ENCODE measurements at places on chromosomes 1 and 21.

GRCh38 chr1:118918230-118918939 lies 69.8 kb downstream of the TBX15 start:
- no peak for DNase-seq

GRCh38 chr1:186958520-186958919 lies 129.8 kb downstream of the PLA2G4A start:
- DNase-seq = no peak

- DNase-seq = no peak
Observed at GRCh38 chr1:53196017-53196484, 573 bp upstream of the CPT2 start.

GRCh38 chr1:100253552-100253951 lies 3.9 kb upstream of the DBT start:
- no peak for DNase-seq

DNA sequence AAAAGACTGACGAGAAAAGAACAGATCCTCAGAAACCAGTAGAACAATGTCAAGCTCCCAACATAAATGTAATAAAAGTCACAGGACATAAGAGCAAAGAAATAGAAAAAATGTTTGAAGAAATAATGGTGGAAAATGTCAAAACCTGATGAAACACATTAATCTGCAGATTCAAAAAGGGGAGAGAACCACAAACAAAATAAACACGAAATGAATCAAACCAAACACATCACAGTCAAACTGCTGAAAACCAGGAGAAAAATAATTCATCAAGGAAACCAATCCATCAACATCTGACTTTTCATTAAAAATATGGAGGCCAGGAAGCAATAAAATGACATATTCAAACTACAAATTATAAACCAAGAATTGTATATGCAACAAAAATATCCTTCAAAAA lies 31.9 kb downstream of the TRIM33 start:
- DNase-seq = no peak

DNA sequence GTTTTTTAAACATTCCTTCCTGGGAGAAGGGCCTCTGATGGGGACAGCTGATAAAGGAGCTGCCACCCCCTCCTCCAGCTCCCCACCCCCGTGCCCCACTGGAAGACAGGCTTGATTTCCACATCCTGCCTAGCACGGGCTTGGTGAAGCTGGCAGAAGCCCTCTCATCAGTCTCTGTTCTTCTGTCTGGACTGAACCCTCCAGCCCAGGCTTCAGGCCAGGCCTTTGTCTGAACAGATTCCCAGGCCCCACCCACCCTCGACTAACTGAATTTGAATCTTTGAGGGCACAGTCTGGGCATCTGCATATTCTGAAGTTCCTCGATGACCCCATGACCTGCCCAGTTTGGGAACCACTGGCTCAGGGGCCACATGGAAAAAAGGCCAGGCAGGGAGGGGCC lies 75.3 kb downstream of the CD58 start:
- DNase-seq = no peak

GRCh38 chr1:235947989-235948388 lies 81.3 kb upstream of the LYST start:
- DNase-seq = no peak

DNA sequence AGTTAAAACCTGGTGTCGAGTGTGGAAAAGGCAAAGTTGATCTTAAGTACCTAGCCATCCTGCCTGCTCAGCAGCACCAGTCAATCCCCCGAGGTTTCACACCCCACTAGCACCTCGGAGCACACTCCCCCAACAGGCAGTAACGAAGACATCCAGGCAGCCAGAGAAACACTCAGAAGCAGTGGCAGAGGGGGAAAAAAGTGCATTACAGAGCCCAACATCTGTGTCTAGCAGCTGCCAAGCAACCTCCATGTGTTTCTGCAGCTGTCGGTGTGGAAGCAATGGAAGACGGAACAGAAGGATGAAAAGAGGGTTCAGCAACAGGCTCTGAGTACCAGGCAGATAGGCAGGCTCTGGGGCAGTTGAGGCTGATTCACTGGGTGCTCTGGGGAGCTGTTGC lies 73.4 kb upstream of the PROX1 start:
- DNase-seq = peak; percentile 15

- no peak for DNase-seq
Observed at GRCh38 chr1:185087746-185088145, 42.4 kb downstream of the RNF2 start.

DNA sequence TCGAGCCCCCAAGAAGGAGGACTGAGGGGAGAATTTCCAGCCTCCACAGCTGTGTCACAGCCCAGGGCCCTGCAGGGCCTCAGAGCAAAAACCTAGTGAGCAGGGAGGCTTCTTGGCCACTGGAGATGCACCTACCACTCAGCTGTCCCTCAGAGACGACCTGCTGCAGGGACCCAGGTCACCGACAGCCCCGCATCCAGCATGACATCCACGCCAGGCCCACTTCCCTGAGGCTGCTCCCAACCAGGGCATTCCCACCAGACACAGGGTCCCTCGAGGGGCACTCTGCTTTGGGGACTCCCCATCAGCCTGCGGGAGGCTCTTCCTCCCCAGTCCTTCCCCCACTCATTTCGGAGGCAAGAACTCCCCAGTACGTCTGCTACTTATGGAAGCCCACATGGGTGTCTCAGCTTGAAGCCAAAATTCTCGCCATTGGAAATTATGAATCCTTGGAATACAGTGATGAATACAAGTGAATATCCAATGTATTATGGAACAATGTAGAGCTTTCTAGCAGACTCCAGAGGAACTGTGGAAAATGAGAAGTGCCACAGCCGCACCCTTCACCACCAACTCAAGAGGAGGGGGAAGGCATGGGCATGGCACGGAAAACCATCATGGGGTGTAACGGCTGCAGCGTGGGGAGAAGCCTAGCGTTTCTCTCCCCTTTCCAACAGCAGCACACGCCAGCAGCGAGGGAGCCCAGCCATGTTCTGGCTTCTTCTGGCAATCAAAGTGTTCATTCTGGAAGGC lies 6.9 kb downstream of the TFF3 start:
- DNase-seq = no peak
